A549 treated with dexamethasone at 1 μM for 4 hours (cell line): ENCODE measurements at places on chromosomes 13 and 19. TPM values are rescaled to one million over a fixed set of nuclear protein-coding genes. Genes with fewer than 3 reads are reported as not detected.

The OVOL3 gene
- total RNA-seq: 0.15 to 0.26 TPM (median 0.25 TPM) in 3 of 5 replicates, not detected in the others

The FXYD5 gene
- total RNA-seq: 171 to 243 TPM (median 234 TPM) in 5 replicates

The FFAR1 gene
- total RNA-seq: 0.06 TPM in 1 of 5 replicates, not detected in the others

The C19orf73 gene
- total RNA-seq: 0.82 to 1.9 TPM (median 1.3 TPM) in 5 replicates

The BSG gene
- total RNA-seq: 604 to 721 TPM (median 693 TPM) in 5 replicates

The ONECUT3 gene
- total RNA-seq: 0.01 TPM in 2 of 5 replicates, not detected in the others

The BRCA2 gene
- 3.7 to 5.7 TPM (median 4.6 TPM) in 5 replicates for total RNA-seq

The LDLR gene
- 19.5 to 28.1 TPM (median 26.0 TPM) in 5 replicates for total RNA-seq

The SYNGR4 gene
- total RNA-seq: 2.3 to 3.7 TPM (median 2.8 TPM) in 5 replicates

The SLC46A3 gene
- total RNA-seq: 1.4 to 2.4 TPM (median 2.1 TPM) in 5 replicates

The MAST3 gene
- total RNA-seq: 1.4 to 3.0 TPM (median 2.5 TPM) in 5 replicates
